ENCODE measurements at places on chromosomes 1 and 21.

DNA sequence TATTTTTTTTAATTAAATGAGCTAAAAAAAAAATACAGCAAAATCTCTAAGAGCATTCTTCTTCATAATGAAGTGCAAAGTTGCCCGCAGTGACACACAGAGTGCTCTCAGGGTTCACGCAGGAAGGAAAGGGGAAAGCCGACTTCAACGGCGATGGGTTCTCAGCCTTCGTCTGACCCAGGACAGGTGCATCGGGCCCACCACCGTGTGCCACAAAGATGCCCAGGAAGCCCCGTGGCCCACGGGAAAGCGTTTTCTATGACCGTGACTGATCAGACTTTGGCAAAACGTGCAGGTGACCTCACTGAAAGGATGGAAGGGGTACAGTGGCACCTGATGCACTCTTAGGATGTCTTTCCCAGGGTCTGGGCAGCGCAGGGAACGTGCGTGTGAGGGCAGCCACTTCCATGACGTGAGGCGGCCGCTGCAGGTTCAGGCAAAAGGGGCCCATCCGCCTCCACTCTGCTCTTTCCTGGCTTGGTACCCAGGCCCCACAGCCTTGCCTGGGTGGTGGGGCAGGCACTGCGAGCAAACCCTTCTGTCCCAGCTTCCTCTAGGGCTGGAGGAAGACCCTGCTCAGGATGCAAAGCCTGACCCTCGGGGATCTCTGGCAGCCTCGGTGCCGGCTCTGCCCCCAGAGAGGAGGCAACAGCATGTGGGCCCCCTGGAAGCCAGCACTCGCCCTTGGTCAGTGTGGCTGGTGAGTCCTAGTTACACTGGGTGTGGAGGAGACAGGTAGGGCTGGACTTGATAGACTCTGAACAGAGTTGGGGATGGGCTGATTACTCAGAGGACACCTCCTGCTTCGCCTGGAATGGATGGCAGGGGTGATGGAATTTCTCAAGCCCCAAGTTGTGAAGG is 8.3 kb downstream of the LRRC47 start:
- no peak for DNase-seq

DNA sequence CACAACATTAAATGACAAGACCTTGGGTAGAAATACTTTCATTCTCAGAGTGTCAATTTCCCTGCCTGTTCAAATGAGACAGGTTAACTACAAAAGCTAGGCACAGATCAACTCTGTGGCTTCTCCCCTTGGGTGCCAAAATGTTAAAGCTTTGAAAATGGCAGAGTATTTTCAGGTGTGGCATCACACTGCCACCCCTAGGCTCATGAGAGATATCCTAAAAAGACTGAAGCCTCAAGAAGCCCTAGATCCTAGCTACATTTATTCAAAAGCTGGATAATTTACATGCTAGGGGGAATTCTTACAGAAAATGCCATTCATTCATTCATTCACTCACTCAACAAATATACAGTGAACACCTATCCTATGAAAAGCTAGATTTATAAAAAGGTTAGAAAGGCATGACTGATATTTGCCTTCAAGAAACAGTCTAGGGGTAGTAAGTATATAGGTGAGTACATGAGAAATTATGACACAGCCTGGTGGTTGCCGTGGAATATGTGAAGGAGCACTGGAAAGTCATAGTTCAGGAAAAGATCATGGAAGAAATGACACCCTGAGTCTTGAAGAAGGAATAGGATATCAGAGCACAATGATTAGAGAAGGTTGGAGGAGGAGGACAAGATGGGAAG is 15.9 kb upstream of the RAB4A start:
- DNase-seq: no peak

- DNase-seq: no peak
These were observed 7.6 kb downstream of the CHODL start for GRCh38 chr21:18252256-18252655.

- no peak for DNase-seq
These were observed 552.4 kb upstream of the DAB1 start for GRCh38 chr1:57976216-57976615.

GRCh38 chr1:54246116-54246721 is 46.3 kb downstream of the MRPL37 start:
- no peak for DNase-seq

DNA sequence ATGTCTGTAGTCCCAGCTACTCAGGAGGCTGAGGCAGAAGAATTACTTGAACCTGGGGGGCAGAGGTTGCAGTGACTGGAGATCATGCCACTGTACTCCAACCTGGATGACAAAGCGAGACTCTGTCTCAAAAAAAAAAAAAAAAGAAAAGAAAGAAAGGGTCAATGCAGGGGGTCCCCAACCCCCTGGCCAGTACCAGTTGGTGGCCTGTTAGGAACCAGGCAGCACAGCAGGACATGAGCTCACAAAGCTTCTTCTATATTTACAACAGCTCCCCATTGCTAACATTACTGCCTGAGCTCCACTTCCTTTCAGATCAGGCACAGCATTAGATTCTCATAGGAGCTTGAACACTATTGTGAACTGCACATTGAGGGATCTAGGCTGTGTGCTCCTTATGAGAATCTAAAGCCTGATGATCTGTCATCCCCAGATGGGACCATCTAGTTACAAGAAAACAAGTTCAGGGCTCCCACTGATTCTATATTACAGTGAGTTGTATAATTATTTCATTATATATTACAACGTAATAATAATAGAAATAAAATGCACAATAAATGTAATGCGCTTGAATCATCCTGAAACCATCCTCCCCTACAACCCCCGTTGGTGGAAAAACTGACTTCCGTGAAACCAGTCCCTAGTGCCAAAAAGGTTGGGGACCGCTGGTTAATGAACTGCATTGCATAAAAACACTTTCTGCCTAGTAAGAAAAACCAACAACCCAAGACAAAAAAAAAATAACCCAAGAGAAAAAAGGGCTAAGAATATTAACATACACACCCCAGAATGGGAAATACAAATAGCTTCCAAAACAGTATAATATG is 2.8 kb downstream of the ZBTB8OS start:
- no peak for DNase-seq

DNA sequence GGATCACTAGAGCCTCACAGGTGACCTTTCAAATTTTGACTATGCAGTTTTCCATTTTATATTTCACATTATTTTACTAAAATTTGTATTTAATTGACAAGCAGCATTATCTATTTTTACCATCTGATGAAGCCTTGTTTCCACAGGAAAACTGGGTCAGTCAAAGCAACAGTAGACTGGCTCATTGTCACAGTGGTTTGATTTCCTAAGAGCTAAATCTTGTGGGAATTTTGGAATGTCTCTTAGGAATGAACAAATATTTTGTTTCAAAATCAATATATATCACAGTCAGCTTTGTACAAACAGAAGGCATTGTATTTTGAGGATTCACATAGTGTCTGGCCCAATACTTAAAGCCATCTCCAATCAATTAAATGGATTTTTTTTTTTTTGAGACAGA is 152.6 kb upstream of the RNPC3 start:
- DNase-seq: no peak

DNA sequence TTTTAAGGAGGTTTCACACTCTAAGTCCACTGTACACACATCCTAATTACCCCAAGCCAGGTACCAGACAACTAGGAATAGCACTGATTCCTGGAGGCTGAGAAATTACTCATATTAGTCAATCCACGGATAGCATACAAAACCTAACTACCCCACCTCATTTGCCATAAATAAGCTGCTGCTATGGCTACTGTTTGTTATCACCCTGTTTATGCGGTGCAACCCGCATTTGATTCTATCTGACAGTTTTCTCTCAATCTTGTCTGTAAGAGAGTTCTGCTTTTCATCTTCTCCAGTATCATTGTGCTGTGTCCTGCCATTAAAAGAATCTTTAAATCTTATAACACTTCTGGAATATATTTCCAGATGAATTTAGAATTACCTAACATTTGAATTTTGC is 1496.5 kb downstream of the PLA2G4A start:
- no peak for DNase-seq

DNA sequence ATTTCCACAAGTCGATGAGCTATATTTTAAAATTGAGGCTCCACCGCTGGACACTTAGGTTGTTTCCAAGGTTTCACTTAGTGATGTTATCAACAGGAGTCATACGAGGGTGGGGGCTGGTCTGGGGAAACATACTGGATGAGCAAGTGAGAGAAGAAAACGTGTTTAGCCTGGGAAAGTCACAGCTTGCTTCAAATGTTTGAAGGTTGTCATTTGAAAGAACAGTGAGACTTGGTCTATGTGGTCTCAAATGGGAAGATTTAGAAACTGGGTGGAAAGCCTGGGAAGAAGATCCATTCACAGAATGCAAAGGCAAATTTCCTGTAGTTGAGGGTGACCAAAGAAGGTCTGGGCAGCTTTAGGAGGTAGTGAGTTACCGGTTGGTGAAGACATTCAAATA is 9.9 kb upstream of the DYRK1A start:
- DNase-seq: no peak

GRCh38 chr1:234729561-234730474 is 119.8 kb upstream of the IRF2BP2 start:
- no peak for DNase-seq

- DNase-seq: no peak
These were observed 12.2 kb downstream of the NTNG1 start for GRCh38 chr1:107153014-107153413.

GRCh38 chr1:81757398-81758020 is 43.2 kb upstream of the ADGRL2 start:
- DNase-seq: no peak

GRCh38 chr1:154446292-154446691 is 41.1 kb downstream of the IL6R start:
- no peak for DNase-seq

DNA sequence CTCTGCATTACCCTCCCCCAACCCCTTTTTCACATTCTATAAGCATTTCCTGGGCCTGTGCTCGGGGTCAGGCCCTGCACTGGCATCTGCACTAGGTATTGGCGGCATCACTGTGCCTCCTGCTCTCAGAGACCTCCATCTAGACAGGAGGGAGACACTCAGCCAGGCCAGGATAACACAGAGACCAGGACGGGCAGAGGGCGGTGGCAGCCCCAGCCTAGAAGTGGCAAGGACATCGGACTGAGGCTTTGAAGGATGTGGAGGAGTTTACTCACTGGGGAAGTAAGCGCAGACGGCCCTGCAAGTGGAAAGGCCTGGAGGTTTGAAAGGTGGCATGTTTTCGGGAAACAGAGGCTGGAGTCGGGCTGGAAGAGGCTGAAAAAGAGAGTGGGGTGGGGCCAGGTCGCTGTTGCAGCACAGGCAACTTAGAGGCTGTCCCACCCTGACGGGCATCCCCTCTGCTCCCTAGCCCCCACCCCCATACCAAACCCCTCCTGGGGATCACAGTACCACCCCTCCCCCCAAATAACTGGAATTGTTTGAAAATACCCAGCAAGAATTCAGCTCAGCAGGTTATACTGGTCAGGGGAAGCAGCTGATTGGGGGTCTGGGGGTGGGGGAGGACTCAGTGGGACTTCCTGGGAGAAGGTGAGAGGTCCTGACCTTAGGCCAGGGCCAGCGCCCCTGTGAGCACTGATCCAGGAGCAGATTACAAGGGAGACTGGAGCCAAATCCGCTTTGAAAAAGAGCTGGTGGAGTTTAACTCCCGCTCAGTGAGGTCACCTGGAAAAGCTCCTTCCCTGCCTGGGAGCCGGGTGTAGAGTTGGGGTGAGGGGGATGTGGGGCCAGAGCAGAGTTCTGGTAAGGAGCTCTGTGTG is 121.8 kb upstream of the WNT4 start:
- DNase-seq: no peak

GRCh38 chr1:185281245-185281644 is 35.8 kb downstream of the IVNS1ABP start:
- DNase-seq: no peak

- DNase-seq: peak; percentile 55
These were observed 4.1 kb upstream of the PTPN7 start for GRCh38 chr1:202164271-202165037.

DNA sequence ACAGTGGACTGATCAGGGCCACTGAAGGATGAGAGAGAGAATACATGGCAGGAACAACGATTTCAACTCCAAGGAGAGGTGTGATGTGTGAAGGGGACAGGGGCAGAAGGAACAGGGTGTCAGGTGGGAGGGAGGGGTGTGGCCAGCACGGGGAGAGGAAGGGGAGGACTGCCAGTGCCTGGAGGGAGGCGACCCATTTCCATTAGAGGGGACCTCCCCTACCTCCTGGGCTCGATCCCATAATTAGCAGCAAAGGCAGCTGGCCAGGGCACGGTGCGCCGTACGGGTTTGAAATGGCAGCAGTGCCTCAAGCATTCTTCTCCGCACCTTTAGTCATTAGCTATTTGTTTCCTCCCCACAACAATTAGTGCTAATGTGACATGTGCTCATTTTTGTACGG is 22.7 kb downstream of the CRYAA start:
- DNase-seq: no peak

DNA sequence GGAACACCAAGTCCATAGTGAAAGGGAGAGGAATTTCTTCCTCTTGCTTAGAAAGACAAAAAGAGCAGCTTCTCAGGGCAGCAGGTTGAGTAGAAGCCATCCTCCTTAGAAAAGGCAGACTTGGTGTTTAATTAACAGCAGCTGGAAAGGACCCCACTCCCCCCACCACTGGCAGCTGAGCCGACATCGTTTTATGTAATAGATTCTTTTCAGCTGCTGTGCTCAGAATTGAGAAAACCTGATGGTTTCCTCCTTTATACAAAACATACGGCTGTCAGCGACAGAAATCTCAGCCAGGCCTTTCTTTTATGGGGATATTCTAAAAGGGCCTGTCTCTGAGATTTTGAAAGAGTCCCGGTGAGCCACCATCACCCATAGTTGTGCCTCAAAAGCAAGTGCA is 49.9 kb downstream of the MAN1C1 start:
- DNase-seq: no peak

DNA sequence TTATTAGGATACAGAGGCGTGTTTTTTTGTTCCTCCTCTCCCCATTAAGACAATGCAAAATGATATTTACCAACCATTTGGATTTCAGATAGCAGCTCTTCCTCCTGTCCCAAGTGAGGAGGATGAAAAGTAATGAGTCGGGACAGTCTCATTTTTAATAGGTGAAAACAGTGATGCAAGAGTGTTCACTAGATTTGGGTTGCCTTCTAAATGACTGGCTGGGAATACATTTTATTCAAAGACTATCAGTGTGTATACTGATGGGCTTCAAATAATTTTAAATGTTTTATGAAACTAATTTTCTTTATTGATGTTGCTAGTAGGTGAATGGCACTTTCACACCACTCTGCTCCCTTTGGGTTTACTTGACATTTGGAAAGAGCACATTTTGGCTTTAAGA is 2.1 kb downstream of the RCOR3 start:
- no peak for DNase-seq

GRCh38 chr1:227068883-227069282 is 128.8 kb downstream of the COQ8A start:
- DNase-seq: no peak

DNA sequence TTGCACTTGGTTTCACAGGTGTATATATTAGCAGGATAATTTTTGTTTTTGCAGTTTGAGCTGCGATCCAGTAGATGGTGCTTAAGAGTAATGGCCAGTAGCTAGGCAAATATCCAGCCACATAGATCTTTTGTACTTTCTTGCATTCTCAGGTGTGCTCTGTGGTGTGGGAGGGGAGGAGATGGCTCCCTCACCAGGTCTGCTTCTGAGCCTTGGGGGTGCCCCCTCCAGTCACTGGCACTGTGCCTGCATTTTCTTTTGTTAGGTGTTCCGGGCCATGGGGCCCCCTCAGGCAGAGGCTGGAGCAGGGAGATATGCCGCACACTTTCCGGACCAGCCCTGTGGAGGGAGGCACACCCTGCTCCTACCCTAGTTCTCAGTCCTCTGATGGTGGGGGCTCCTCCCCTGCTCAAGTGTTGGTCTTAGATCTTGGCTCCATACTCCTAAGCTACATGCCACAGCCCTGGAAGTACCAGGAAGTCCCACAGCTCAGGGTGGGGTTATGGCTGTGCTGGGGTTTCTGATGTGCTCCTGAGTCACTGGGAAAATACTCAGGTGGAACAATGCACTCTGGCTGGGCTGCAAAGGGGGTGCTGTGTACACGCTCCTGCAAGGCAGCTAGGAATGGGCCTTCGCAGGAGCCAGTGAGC is 197.6 kb upstream of the DMRTA2 start:
- no peak for DNase-seq
